ENCODE measurements at places on chromosomes 2 and 18. TPM values are rescaled to one million over a fixed set of nuclear protein-coding genes. Genes with fewer than 3 reads are reported as not detected.
A peak's percentile ranks its signal among the peaks of the same experiment; 100 is the strongest.

- DNase-seq, result no peak
Observed at GRCh38 chr18:6487968-6488367, 73.3 kb upstream of the L3MBTL4 start.

- no peak for DNase-seq
Observed at GRCh38 chr2:219178377-219179175, 501 bp downstream of the RETREG2 start.

GRCh38 chr2:195985741-195986140, 82.9 kb downstream of the DNAH7 start:
- no peak for DNase-seq

- DNase-seq, result no peak
Observed at GRCh38 chr2:84223191-84223590, 235.9 kb downstream of the SUCLG1 start.

GRCh38 chr2:188977317-188977716, 3.1 kb downstream of the COL3A1 start:
- DNase-seq, result no peak

DNA sequence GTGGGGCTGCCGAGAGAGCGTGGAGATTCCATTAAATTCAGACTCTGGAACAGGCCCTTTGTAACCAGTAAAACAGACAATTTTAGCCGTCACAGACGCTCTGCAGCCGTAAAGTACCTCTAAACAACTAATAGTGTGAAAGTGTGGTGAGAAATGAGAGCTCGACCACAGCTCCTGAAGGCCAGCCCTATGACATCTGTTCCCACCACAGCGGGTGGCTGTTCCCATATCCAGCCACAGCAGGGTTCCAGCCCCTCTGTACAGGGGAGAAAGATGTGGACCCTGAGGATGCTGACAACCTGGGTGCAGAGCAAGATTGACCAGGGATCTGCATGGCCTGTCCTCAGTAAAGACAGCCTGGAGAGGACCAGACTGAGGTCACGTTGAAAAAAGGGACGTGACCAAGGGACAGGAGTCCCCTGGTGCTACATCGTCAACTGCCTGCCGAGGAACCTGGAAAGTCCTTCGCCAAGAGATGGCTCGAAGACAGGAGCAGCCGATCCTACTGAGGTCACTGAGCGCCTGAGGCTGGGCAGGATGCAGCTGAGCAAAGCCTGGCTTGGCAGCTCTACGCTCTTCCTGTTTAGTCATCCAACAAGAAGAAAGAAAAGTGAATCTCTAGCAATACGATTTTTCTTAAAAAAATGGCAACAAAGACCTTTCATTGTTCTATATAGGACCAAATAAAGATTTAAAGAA, 831.7 kb downstream of the RNF144A start:
- no peak for DNase-seq

GRCh38 chr2:219527076-219527394, 12.8 kb downstream of the ASIC4 start:
- DNase-seq, result no peak

DNA sequence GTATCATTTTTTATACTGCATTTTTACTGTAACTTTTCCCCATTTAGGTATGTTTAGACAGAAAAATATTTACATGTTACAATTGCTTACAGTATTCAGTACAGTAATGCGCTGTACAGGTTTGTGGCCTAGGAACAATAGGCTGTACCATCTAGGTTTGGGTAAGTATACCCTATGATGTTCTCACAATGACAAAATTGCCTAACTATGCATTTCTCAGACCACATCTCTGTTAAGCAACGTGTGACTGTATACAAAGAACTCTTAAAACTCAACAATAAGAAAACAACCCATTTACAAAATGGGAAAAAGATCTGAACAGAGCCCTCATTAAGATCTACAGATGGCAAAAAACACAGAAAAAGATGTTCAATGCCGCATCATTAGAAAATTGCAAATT, 29.4 kb downstream of the FAM210A start:
- DNase-seq, result no peak

GRCh38 chr2:28449488-28450395, 46.1 kb upstream of the PLB1 start:
- DNase-seq, result no peak

MYO7B gene
- 22.3 TPM for polyA plus RNA-seq

DNA sequence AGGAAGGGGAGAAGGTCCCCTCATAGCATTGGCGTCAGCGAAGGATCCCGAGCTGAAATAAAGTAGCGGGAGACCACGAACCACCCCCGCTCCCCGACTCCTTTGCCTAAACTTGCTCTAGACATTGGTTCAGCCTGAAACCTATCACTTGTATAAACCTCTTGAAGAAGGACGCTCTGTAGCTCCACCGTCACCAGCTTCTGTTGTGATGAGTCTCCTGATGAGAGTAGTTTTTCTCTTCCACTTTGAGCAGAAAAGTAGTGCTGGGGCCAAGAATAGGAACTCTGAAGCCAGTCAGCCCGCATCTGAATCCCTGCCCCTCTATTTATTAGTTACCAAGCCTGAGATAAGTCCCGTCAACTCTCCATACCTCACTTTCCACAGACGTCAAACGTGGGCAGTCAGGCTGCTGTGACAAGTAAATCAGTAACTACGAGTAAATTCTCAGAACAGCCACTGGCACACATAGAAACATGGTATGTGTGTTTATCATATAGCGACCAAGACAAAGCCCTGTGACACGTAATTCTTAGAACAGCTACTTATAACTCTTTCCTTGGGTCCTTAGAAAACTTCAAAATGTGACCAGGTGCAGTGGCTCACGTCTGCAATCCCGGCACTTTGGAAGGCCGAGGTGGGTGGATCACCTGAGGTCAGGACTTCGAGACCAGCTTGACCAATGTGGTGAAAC, 61.7 kb downstream of the CD226 start:
- no peak for DNase-seq

DNA sequence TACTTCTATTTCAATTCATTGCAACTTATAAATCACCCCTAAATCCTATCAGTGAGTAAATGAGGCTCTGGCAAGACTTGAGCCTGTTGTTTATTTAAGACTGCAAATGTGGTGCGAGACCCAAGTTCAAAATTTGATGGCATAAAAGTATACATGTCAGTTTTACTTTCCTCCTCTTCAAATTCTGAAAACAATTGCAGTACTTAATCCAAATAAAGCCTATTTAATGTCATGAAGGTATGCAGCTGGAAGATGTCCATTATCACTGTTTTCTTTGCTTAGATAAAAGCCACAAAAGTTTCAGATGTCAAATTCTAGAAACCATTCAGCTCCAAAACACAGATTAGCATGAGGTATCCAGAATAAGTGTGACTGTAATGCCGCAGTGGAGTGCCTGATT, 3.3 kb downstream of the APCDD1 start:
- no peak for DNase-seq

NPPC gene
- polyA plus RNA-seq, result 0.57 TPM

RIT2 gene
- polyA plus RNA-seq, result not detected

- no peak for DNase-seq
Observed at GRCh38 chr18:54765636-54766375, 62.5 kb upstream of the RAB27B start.

DNA sequence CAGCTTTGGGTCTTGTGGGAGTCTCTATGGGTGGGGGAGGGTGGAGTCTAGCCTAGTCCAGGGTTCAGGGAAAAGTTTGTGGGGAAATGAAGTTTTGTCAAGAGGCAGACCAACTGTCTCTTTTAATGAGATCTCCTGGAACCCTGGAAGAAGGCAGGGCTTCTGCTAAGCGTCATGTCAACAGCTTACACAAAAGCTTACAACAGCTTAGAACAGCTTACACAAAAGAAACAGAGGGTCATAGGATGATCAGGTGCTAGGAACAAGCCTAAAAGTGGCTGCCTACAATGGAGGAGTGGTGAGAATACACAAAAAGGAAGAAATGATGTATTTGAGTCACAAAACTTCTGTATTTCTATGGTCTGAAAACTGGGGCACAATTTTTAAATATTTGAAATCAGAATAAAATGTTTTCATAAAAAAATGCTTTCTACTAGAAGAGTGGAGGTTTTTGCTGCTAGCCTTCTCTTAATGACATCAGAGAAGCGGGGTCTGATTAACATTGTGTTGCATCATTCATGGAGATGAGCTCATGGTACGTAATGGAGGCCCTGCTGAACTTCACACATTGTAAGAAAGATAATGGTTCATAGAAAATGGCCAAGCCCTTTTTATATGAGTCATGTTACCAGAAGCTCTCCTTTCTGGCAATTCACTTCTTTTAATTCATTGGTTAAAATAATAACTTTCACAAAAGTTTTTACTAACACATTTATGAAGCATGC, 351.0 kb downstream of the PIK3C3 start:
- DNase-seq, result no peak

DNA sequence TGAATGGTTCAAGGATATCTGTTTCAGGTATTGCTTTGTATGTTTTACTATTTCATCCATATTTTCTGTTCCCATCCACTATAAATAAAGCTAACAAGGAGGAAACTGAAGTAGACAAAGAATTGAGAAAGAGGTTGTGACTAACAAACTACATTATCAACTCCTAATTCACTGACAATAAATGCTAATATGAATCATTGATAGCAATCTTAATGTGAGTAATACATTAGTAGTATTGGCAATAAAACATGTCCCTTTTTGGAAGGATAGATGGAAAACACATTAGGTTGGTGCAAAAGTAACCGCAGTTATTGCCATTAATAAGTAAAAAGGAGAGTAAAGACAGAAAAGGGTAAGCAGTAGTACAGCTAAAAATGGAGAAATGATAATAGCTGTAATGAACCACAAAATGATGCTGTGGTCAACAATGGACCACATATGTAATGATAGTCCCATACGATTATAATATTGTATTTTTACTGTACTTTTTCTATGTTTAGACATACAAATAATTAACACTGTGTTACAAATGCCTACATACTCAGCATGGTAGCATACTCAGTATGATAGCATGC, 104.7 kb downstream of the THADA start:
- no peak for DNase-seq

SAG gene
- polyA plus RNA-seq, result 0.16 TPM

GRCh38 chr2:79711098-79711497, 198.2 kb downstream of the CTNNA2 start:
- DNase-seq, result no peak

GRCh38 chr2:25164561-25164960, 3.8 kb downstream of the POMC start:
- DNase-seq, result no peak

DNA sequence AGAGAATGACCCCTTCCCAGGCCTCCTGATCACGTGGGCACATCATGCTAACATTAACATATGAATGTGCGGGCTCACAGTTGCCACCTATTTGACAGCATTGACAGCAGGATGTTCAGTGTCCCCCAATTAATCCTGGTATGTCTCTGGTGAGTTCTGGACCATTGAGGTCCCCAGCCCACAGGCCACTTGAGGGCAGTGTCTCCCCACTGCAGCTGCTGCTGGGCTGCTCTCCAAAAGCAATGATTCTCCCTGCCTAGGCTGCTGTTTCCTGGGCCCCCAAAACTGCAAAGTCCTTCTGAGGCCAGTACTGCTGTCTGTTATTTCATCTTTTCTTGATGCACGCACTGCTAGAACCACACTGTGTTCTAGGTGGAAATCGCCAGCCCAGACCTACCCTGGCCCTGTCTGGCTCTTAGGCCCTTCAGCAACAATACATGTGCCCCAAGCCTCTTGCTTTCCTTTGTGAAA, 52.7 kb upstream of the MAPK4 start:
- DNase-seq, result peak; percentile 36
